ENCODE measurements at places on chromosomes 1 and 21. TPM values are rescaled to one million over a fixed set of nuclear protein-coding genes. Genes with fewer than 3 reads are reported as not detected.
A peak's percentile ranks its signal among the peaks of the same experiment; 100 is the strongest.

The CFHR2 gene
- not detected for total RNA-seq

The MPL gene
- 0.61 TPM for total RNA-seq

The RXFP4 gene
- not detected for total RNA-seq

The KDM5B gene
- 57.3 TPM for total RNA-seq

The GABPA gene
- total RNA-seq, result 27.8 TPM

The CHODL gene
- 0.26 TPM for total RNA-seq

The AMY1C gene
- total RNA-seq, result 8.7 TPM

The KRTAP19-3 gene
- total RNA-seq, result not detected

The PLK3 gene
- 38.8 TPM for total RNA-seq

DNA sequence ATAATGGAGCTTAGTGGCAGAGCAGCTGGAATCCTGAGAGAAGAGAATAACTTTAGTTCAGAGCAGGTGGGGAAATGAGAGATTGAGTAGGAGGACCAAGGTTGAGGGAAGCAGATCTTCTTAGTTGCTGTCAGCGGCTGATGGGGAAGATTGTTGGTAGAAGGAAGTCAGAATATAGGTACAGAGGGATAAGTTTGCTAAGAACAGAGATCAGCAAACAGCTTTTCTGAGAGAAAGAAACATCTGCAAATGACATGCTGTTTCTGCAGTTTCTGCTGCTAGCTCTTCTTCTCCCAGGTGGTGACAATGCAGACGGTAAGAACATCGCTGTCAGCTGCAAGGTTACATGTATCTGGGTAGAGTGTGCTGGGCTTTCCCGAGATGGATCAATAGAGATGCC is at the start of gene CD1C:
CD1C (plus strand) TSS at position 113 of the 400 bp plus-strand sequence; CDS start at position 255, 142 bp downstream.
- no peaks in the 10 kb centered on the region for H3K4me1 ChIP-seq
- H3K27ac ChIP-seq, result no peak within 1 kb of the TSS
- H3K27me3 ChIP-seq, result no peaks in the 10 kb centered on the region

DNA sequence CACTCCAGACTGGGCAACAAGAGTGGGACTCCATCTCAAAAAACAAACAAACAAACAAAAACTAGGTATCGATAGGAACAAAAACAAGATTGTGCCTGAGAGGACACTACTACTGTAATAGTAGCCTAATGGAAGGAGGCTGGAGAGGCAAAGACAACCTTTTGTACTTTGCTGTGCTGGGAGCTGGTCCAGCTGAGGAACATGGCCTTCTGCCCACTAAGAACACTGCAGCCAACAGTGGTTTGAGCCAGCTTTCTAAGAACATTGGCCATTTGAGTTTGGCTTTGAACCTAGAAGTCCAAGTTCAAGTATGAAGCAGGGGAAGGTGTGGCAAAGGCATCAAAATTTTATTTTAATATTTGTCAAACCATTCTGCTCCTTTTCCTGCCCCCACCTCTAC is 22.7 kb upstream of the RGS8 start:
- no peaks in the 10 kb centered on the region for H3K36me3 ChIP-seq
- H3K4me1 ChIP-seq, result no peaks in the 10 kb centered on the region
- no peaks in the 10 kb centered on the region for H3K27me3 ChIP-seq
- DNase-seq, result no peak

- H3K36me3 ChIP-seq, result peaks cover 49% of the 10 kb centered on the region
- H3K27ac ChIP-seq, result no peak overlapping the region
- DNase-seq, result no peak
- no peak overlapping the region for H3K4me3 ChIP-seq
- H3K4me1 ChIP-seq, result no peaks in the 10 kb centered on the region
Observed at GRCh38 chr1:32082022-32082421, 9.3 kb downstream of the TMEM39B start.

- H3K27me3 ChIP-seq, result no peaks in the 10 kb centered on the region
- peaks cover 5% of the 10 kb centered on the region for H3K4me1 ChIP-seq
- no peaks in the 10 kb centered on the region for H3K36me3 ChIP-seq
- no peak overlapping the region for H3K4me3 ChIP-seq
Observed at GRCh38 chr21:38492007-38492406, 6.3 kb downstream of the ERG start.

- DNase-seq, result peak; percentile 68
- no peaks in the 10 kb centered on the region for H3K27me3 ChIP-seq
- H3K36me3 ChIP-seq, result no peaks in the 10 kb centered on the region
- H3K4me1 ChIP-seq, result peaks cover 11% of the 10 kb centered on the region
- H3K27ac ChIP-seq, result peak overlapping the region; percentile 92
Observed at GRCh38 chr1:45304311-45305081, 22.2 kb upstream of the HPDL start.

- H3K4me3 ChIP-seq, result peak overlapping the region; percentile 52
- no peaks in the 10 kb centered on the region for H3K36me3 ChIP-seq
- peaks cover 10% of the 10 kb centered on the region for H3K27me3 ChIP-seq
- H3K4me1 ChIP-seq, result peaks cover 18% of the 10 kb centered on the region
Observed at GRCh38 chr21:45403825-45404729, 888 bp upstream of the COL18A1 start.

DNA sequence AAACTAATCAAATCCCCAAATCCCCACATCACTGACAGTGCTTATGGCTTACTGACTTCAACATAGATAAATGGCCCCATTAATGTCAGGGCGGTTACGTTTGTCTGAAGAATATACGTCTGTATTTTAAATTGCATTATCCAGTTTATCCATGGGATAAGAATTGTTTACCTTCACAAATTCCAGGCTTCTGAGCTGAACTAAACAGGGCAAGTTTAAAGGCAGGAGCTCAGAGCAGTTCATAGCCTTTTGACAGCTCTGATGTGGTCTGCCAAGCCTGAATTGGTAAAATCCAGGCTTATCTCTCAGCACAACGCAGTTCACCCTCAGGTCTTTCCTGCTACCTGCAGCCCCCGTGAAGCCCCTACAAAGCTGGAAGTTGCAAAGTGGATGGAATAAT is 79.5 kb upstream of the GREM2 start:
- H3K4me1 ChIP-seq, result no peaks in the 10 kb centered on the region
- DNase-seq, result no peak
- no peak overlapping the region for H3K4me3 ChIP-seq
- H3K27ac ChIP-seq, result no peak overlapping the region
- H3K36me3 ChIP-seq, result no peaks in the 10 kb centered on the region

DNA sequence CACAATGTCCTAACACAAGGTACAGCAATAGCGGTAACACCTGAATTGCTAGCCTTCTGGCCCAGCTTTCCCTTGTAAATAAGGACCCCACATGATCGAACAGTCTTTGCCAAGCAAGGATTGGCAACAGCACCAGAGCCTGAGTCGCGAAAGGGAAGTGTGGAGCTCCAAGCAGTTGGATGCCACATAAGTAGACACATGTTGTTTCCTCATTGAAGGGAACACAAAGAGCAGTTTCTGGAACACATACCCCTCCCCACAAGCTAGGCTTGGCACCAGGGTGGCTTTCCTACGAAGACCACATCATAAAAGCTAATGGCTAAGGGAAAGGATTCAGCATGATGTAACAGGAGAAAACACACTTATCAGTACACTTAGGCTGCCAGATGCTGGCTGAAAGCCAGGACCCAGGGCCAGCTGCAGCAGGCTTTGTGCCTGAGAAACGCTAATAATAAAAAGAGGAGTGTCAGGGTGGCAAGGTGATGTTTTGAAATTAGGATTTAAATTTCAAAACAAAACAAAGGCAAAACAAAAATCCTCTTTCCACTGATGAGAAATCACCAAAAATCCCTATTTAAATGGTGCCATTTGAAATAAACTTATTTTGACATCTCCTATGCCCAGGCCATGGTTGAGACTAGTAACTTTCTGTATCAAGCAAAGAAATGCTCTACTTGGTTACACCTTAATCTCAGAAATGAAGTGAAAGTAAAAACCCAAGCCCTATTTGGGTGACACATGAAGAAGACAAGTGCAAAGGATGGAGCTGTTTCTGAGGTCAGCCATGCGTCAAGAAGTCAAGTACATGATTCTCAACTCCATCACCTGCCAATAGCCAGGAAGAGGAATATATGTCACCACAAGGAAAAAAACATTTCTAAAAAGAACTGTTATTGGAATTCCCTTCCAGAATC is 11.9 kb upstream of the CPLANE2 start:
- peaks cover 40% of the 10 kb centered on the region for H3K36me3 ChIP-seq
- no peaks in the 10 kb centered on the region for H3K27me3 ChIP-seq
- peaks cover 40% of the 10 kb centered on the region for H3K4me1 ChIP-seq
- DNase-seq, result peak; percentile 85
- H3K4me3 ChIP-seq, result no peak overlapping the region

DNA sequence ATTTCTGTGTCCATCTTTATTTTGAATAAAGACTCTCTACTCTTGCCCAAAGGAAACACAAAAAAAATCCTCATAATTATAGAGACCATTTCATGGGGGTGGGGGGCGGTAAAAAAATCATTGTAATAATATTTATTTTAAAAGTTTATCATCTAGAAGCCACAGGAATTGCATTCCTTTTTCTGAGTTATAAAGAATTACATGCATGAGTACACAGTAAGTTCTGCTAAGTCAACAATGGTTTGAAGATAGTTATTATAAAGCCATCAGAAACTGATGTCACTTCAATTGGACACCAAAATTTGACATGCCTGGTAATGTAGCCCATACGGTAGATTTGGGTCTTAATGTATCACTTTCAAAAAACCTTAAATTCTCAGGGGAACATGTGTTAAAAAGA is 478.1 kb upstream of the NR5A2 start:
- H3K27ac ChIP-seq, result no peak overlapping the region
- DNase-seq, result no peak
- no peak overlapping the region for H3K4me3 ChIP-seq
- H3K4me1 ChIP-seq, result no peaks in the 10 kb centered on the region

- no peak overlapping the region for H3K27ac ChIP-seq
- no peaks in the 10 kb centered on the region for H3K27me3 ChIP-seq
- no peak for DNase-seq
- no peaks in the 10 kb centered on the region for H3K4me1 ChIP-seq
- H3K4me3 ChIP-seq, result no peak overlapping the region
- no peaks in the 10 kb centered on the region for H3K36me3 ChIP-seq
Observed at GRCh38 chr1:114075546-114076242, 78.0 kb downstream of the SYT6 start.

DNA sequence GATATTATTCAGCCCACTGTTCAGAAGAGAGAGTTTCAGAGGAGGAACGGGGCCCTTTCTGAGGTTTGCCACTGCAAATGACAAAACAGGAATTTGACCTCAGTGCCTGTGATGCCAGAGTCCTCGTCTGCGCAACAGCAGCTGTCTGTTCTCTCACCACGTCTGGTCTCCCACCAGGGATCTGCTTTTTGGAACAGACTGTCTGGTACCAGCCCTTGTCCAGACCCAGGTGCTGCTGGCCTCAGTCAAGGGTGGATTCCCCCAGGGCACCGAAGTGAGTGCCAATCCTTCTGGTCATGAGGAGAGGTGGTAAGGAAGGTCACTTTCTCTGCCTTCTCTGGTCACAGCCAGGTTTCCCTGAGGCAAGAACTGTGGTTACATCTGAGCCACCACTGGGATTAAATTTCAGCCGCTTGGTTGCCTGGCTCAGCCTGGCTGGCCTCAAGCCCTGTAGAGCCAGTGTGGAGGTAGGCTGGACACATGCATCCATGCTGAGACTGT is 2.3 kb upstream of the BCAN start:
- peaks cover 69% of the 10 kb centered on the region for H3K27me3 ChIP-seq
- no peak for DNase-seq
- no peaks in the 10 kb centered on the region for H3K36me3 ChIP-seq
- peaks cover 14% of the 10 kb centered on the region for H3K4me1 ChIP-seq

DNA sequence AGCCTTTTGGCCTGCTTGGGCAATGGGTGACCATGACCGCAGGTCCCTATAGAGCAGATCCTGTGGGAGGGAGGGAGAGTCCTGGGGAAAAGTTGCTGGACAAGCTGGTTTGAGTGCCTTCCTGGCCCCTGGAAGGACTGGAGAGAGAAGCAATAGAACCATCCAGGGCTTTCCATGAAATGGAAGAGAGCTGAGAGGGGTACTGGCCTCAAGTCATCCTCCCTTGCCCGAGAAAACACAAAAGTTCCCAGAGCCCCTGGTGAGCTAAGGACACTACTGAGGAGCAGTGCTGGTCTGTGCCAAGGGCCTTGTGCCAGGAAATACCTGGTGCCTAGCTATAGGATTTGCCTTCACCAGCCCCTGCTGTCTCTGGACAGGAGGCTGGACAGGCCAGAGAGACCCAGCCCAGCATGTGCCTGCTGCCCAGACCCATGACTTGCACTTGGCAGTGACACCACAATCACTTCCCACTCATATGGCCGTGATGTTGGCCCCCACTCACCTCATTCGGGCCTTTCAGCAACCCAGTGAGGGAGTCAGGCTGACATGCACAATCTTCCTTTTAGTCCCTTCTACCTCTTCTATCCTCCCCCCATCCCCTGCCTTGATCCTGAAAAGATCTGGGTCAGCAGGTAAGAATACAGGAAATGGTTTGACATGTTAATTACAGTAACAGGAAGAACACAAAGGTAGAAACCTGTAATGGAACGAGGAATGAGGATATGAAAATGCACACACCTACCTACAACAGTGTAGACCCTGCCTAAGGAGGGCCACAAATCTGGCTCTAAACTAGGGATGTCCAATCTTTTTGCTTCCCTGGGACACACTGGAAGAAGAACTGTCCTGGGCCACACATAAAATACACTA is 7.0 kb downstream of the SH3BP5L start:
- no peak overlapping the region for H3K4me3 ChIP-seq
- DNase-seq, result no peak
- H3K27ac ChIP-seq, result no peak overlapping the region
- peaks cover 50% of the 10 kb centered on the region for H3K36me3 ChIP-seq
- H3K4me1 ChIP-seq, result peaks cover 34% of the 10 kb centered on the region
- no peaks in the 10 kb centered on the region for H3K27me3 ChIP-seq

GRCh38 chr1:25053576-25054250 is 123.6 kb upstream of the RUNX3 start:
- H3K36me3 ChIP-seq, result no peaks in the 10 kb centered on the region
- H3K4me1 ChIP-seq, result no peaks in the 10 kb centered on the region
- H3K27me3 ChIP-seq, result peaks cover 6% of the 10 kb centered on the region
- no peak overlapping the region for H3K27ac ChIP-seq

- no peak overlapping the region for H3K4me3 ChIP-seq
- H3K27ac ChIP-seq, result peak overlapping the region; percentile 65
- peaks cover 23% of the 10 kb centered on the region for H3K4me1 ChIP-seq
- no peaks in the 10 kb centered on the region for H3K27me3 ChIP-seq
- DNase-seq, result no peak
- H3K36me3 ChIP-seq, result peaks cover 10% of the 10 kb centered on the region
Observed at GRCh38 chr1:236018885-236019453, 45.9 kb downstream of the NID1 start.

DNA sequence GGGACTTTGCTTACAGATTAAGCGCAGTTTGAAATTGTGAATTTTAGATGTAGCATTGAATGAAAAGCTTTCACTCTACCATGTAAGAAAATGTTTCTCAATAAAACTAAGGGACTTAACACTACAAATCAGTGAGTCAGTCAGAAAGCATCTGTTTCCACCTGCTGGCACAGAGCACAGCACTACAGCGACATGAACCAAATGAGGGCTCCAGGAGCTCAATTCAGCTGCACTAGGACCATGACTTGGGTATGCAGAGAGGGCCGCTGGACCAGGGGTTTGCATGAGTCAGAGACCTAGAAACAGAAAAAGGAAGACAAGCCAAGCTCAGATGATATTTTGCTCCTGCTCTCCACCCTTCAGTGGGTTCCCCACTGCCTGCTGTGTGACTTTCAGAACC is 5.2 kb downstream of the SUSD4 start:
- H3K27me3 ChIP-seq, result peaks cover 21% of the 10 kb centered on the region
- DNase-seq, result no peak
- no peaks in the 10 kb centered on the region for H3K36me3 ChIP-seq

- H3K36me3 ChIP-seq, result no peaks in the 10 kb centered on the region
- H3K27me3 ChIP-seq, result no peaks in the 10 kb centered on the region
- H3K4me1 ChIP-seq, result peaks cover 25% of the 10 kb centered on the region
- H3K4me3 ChIP-seq, result peak overlapping the region; percentile 2
Observed at GRCh38 chr1:59697150-59697800, 117.5 kb upstream of the HOOK1 start.

GRCh38 chr1:60273185-60273584 is 199.6 kb upstream of the C1orf87 start:
- no peak overlapping the region for H3K27ac ChIP-seq
- H3K27me3 ChIP-seq, result no peaks in the 10 kb centered on the region
- H3K4me3 ChIP-seq, result no peak overlapping the region
- no peaks in the 10 kb centered on the region for H3K4me1 ChIP-seq

Measured in upper lobe of right lung (tissue), 1 donor.